M059J (cell line): ENCODE measurements at places on chromosomes 2 and 18.
A peak's percentile ranks its signal among the peaks of the same experiment; 100 is the strongest.

DNA sequence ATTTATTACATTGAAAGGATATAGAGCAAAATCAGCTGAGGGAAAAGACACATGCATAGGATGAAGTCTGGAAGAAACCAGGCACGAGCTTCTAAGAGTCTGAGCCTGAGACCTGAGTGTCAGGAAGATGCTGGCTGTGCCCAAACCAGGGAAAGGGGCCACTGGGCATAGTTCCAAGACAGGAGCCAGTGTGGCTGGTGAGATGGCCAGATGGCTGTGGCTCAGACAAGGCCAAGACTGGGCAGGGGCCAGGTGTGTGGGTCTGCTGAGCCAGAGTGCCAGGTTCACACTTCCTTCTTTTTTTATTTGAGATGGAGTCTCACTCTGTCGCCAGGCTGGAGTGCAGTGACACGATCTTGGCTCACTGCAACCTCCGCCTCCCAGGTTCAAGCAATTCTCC, 95.5 kb upstream of the ATG16L1 start:
- no peak for DNase-seq

DNA sequence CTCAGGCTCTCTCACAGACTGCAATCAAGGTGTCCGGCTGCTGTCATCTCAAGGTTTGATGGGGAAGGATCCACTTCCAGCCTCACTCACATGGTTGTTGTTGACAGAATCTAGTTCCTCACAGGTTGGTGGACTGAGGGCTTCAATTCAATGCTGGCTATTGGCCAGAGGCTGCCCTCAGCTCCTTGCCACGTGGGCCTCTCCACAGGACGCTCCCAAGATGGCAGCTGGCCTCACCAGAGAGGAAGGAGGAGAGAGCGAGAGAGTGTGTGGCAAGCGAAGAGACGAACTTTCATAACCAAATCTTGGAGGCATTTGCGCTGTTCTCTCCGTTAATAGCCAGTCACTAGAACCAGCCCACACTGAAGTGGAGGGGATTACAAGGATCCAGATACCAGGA, 13.5 kb upstream of the DNMT3A start:
- DNase-seq, result no peak

- peak; percentile 7 for DNase-seq
Observed at GRCh38 chr18:27298214-27298804, 113.2 kb upstream of the CHST9 start.

- DNase-seq, result no peak
Observed at GRCh38 chr2:157995117-157995516, 106.6 kb upstream of the UPP2 start.

GRCh38 chr2:215848698-215849097, 164.7 kb downstream of the MREG start:
- DNase-seq, result no peak

GRCh38 chr2:50492477-50492851, 539.5 kb downstream of the NRXN1 start:
- DNase-seq, result peak; percentile 46

DNA sequence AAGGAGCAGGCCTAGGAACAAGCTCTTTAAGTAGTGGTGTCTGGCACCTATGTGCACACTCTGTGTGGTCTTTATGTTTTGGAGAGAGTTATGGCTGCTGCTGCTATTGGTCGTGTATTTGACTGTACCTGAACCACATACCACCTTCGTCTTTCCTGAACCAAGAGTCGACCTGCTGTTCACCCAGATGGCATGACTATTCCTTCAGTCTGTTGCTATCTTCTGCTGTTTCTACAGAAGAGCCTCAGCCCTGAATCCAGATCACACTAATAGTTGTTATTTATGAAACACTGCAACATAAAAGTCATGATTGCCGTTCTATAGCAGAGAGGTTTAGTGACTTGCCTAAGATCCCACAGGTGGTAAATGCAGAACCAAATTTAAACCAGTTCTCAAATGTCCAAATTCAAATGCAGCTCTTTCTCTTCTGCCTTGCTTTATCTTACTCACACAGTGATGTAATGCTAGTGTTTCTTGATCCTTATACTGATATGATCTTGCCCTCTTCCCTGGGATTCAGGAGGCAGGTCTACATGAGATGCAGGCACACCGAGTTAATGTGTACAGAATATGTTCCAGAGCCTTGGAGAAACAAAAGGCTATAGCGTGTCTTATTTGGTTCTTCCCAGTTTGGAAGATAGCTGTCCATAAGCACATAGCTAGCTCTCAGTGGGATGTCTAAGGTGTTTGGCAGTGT, 122.1 kb upstream of the FOSL2 start:
- DNase-seq, result peak; percentile 45

DNA sequence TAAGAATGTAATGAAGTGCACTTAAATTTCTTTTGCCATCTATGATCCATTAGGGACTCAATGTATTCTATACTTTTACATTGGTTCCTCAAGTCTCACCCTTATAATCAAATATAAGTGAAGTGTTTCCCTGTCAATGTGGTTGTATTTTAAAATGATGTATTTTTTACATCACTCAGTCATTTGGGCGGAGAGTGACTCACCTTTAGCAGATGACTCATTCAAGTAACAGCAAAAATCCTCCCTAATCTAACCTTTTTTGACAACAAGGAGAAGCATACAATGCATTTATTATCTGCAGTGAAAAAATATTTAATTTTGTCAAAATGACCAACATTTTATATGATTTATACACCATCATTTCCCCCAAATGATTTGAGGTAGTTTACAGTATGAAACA, 94.4 kb downstream of the FANCL start:
- peak; percentile 69 for DNase-seq

DNA sequence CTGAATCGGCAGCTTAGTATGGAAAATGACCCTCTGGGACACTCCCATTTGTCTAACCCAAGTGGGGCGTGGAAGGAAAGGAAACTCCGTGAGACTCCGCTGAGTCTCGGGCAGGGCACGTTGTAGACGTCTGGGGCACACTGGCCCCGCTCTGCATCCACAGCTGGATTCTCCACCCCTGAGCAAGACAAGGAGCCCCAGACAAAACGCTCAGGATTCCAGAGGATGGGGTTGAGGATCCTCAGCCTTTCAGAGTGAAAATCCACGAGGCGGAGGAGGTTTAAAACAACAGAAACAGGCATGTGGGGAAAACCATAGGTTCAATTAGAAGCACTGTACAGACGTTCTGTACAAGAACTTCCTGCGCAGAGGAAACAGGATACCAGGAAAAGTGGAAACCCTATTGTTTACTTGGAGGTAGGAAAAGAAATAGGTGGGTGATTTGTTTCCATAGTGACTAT, 124.9 kb upstream of the ZNF236 start:
- DNase-seq, result peak; percentile 17

DNA sequence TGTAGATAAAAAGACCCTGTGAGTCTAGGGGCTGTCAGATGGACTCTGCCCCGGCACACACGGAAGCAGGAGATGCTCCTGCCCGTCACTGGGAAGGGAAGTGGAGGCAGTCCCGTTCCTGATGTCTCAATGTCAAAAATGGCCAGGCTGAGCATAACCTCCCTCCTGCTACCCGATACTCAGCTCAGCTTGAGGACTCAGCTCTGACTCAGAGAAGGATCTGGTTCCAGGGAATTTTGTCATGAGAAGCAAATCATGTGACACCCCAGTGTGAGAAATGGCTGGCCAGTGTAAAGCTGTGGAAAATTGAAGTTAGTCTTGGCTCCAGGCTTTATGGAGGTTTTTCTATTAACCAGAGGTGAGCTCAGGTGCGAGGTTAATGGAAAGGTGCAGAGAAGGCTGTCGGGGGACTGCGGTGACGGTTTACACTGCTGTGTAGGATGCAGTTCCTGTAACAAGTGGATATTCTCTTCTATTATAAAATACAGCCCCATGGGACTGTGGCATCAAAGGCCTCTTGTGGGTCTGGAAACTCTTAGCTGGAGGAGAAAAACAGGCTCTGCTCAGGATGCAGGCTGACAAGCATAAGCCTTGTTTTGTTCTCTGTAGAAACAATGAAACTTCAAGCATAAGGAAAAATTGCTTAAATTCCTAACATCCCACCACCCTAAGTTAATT, 24.7 kb upstream of the AGAP1 start:
- DNase-seq, result peak; percentile 88

- DNase-seq, result peak; percentile 44
Observed at GRCh38 chr2:178397002-178397605, 53.9 kb downstream of the PRKRA start.

DNA sequence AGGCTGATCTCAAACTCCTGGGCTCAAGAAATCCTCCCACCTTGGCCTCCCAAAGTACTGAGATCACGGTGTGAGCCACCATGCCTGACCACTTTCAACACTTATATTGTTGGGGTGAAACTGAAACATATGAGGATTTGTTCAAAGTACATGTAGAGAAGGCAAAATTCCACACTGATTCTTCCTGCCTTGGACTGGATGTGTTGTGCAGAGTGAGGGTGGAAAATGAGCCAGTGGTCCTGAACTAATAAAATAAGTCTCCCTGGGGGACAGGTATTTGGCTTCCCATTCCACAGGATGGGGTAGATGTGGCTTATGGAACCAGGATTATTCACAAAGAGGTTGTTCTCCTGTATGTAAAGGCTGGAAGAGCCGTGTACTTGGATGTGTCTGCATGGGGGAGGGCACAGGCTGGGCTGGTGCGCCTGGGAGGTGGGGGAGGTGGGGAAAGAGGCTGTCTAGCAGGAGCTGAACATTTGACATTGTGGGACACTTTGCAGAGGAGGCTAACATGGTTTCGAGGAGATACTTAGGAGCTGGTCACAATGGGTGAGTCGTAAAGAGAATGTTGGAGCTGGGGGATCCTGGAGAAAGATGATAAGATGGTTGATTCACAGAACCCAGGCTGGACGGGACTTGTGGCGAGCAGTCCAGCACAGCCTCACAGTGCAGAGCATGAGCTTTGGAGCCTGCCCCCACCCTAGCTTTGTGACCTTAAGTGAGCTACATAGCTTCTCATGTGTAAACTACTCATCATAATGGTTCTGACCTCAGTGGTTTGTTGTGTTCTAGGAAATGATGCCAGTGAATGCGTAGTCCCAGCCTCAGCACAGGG, at the start of gene TXNDC2:
Gene TXNDC2 (plus strand): TSS at position 804 of the 835 bp plus-strand sequence. CDS start 708 bp downstream, outside the sequence.
- no peak for DNase-seq

DNA sequence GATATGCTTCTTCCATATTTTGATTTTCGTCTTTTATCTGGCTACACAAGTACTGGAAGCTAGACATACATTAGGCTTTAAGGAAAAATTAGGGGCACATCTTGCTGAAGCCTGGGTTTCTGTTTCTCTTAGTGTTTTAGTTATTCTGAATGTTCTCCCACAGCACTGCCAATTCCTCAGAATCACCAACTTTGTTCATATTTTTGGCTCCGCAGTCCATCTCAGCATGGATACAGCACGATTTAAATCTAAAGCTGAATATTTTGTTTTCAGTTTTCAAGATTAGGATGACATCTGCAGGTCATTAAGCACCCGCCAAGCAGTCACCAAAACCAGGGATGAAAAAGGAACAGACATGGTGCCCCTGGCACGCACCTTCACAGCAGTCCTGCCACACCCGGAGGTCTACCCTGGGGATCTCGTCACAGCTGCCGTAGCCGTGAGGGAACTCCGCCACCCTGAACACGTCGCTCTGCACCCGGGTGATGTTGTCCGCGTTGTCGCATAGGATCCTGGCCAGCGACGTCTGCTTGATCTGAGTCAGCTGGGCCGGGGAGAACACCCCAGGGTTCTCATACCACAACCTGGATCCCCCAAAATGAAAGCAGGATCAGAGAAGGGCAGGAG, 101.2 kb downstream of the PXDN start:
- DNase-seq, result no peak

DNA sequence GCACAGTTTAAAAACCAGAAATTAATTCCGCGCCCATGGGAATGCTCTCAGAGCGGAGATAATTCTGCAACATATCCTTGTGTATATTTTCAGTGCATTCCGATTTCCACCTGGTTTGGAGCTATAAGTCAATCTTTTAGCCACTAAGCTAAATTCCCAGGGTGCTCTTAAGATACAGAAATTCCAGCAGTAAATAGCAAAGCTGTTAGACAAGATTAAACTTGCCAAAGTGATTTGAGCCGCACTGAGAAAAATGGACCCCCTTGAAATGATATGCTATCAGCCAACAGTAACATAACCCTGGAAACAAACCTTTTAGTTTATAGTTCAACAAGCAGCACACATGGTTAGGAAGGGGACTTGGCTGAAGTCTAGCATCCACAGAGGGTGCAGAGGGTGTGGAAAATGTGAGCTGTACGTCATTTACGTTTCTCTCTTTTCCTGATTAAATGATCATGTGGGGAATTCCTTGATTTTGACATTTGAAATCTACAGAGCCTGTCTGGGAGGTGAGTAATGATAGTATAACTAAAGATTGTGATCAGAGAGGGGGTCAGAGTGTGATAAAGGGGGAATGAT, 99.8 kb upstream of the COPS8 start:
- no peak for DNase-seq

DNA sequence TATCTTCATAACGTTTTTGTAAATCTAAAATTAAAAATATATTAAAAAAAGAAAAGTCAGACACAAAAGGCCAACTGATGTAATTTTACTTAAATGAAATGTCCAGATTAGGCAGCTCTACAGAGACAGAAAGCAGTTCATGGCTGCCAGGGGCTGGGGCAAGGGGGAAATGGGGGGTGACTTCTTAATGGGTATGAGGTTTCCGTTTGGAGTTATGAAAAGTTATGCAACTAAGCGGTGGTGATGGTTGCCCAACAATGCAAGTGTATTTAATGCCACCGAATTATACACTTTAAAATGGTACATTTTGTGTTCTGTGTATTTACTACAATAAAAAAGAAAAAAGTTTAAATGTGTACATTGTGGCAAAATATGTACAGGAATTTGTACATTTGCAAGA, 70.2 kb upstream of the TEX51 start:
- DNase-seq, result no peak

DNA sequence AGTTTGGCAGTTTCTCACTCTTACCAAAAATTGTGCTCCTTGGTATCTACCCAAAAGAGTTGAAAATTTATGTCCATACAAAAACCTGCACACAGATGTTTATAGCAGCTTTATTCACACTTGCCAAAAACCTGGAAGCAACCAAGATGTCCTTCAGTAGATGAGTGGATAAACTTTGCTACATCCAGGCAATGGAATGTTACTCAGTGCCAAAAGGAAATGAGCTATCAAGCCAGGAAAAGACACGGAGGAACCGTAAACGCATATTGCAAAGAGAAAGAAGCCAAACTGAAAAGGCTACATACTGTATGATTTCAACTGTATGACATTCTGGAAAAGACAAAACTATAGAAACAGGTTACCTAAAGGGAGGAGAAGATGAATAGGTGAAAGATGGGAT, 36.1 kb downstream of the TMEM163 start:
- DNase-seq, result peak; percentile 26

DNA sequence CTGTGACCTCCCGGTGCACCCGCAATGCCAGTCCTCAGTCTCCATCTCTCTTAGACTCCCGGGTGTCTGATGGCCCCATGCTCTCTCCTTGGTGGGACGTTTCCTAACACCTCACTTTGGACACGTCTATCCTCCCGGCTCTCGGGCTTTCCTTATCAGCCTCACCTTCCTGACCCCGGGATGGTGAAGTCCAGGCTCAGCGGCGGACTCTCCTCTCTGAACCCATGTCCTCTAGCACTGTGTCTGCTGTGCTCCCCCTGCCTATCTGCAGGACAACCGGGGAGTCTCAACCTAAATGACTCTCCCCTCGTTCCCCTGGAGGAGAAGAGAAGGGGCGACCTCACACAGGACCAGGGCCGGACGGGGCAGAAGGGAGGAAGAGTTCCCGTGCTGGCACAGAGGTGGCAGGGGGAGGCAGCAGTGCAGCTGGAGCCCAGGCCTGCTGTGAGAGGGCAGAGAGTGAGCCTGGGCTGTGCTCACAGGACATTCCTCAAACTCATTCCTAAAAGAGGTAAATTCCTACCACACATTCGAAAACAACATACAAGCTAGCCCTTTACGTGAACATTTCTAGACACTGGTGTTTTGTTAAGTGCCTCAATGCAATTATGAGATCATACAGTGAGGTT, 41.9 kb downstream of the MBP start:
- DNase-seq, result no peak

GRCh38 chr2:182103526-182103925, 117.9 kb downstream of the PPP1R1C start:
- DNase-seq, result peak; percentile 37
